KG1 (cell line): ENCODE measurements at places on chromosomes 2 and 18.

- DNase-seq, result peak; percentile 32
Measured at GRCh38 chr18:63317982-63318888, 1.3 kb downstream of the BCL2 start.

GRCh38 chr2:187230088-187230487 is 218.0 kb downstream of the CALCRL start:
- no peak for DNase-seq

- DNase-seq, result no peak
Measured at GRCh38 chr2:17918789-17919188, 40.3 kb downstream of the KCNS3 start.

- DNase-seq, result no peak
Measured at GRCh38 chr2:190705280-190705679, 56.4 kb downstream of the NAB1 start.

DNA sequence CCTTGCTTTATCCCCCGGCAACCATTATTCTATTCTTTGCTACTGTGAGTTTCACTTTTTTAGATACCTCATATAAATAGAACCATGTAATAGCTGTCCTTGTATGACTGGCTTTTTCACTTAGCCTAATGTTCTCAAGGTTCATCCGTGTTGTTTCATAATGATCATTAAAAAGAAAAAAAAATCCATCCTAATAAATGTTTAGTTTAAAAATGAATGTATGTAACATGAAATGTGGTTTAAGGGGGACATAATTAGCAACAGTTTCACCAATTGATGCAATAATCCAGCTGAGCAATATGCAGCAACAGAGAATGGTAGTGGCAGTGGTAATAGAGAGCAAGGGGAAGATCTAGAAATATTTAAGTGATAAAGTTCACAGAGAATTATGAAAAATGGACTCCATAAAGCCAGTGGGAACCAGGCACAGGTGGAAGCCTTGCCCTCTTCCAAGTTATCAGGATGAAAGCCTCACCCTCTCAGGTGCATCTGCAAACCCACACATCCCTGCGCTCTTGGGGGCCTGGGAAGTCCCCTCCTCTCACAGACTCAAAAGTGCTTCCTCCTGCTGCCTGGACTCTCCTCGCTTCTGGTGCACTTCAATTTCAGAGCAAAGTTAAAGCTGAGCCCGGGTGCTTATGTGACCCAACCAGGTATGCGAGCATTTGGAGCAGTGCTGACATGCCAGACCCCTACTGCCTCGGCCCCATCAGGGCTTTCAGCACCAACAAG is 1403.3 kb upstream of the SLC39A10 start:
- no peak for DNase-seq

- no peak for DNase-seq
Measured at GRCh38 chr2:18346344-18346743, 214.1 kb downstream of the RDH14 start.

- DNase-seq, result peak; percentile 26
Measured at GRCh38 chr18:8610459-8610851, 1.2 kb downstream of the RAB12 start.

DNA sequence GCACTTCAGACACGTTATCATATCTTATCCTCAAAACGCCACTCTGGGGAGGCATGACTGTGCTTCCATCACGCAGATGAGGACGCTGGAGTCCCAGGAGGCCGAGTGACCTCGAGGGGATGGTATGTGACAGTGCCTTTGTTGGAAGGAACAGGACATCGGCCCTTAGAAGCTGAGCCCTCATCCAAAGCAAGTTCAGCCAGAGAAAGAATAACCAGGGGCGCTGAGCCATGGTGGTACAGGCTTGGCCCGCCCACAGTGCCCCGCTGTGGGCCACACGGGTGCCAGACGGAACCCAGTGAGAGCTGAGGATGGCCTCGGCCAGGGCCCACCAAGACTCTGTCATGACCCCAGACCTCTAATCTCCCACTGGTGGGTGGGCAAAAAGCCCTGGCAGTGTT is 31.3 kb downstream of the HS1BP3 start:
- DNase-seq, result no peak
